NCI-H524 (cell line): ENCODE measurements at places on chromosomes 7 and 10.

DNA sequence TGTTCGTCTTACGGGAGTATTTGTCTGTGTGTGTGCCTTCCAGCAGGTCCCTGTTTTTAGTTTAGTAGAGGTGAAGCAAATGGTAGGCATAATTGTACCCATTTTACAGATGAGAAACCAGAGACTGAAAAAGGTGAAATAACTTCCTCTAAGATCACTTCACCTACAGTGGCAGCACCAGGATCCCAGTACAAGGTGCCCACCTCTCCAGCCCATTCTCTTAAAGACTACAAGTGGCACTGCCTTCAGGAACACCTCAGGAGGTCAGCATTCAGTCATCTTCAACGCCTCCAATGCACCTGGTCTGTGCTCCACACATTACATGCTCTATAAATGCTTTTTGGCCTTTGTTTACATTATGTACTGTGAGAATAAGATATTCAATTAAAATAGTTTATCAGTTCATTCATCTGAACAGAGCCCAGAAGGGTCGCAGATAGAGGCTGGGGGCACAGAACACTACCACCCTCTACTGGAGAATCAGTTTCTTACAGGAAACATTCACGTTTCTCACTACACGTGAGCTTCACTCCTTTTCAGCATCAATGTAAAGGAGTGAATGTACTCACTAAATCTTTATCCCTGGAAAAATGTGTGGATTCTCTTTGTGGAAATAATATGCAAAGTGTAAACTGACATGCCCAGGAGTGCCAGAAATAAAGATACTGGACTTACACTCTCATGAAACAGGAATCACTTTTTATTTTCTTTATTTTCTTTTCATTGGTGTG, 45.5 kb upstream of the ABLIM1 start:
- DNase-seq: no peak

DNA sequence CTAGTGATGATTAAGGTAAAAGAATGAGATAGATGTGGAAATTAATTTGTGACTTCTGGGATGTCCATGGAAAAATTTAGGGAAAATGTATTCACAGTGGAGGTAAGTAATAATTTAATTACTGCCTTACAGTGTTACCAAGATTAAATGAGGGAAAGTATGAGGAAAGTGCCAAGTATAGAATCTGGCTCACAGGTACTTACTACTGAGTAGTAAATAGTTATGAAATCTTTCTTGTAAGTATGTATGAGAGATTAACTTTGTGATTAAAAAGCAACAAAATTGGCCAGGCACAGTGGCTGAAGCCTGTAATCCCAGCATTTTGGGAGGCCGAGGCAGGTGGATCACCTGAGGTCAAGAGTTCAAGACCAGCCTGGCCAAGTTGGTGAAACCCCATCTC, 42.1 kb downstream of the RSBN1L start:
- DNase-seq: no peak

DNA sequence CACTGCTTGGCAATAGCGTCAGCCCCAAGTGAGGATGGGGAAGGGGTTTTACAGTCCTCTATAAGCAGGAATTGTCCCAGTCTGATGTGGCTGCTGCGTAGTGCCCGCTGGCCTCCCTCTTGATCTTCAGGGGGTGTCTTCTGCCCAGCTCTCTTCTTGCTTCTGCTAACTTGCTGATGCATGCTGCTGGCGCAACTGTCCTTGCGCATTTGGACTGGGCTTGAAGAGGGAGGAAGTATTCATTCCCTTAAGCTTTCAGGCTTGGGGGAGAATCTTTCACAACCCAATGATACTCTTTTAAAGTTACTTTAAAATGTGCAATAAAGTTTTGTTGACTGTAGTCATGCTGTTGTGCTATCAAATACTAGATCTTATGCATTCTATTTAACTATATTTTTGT, 10.3 kb downstream of the GALNT11 start:
- no peak for DNase-seq

- no peak for DNase-seq
These were observed 62.9 kb downstream of the AKR1B1 start for GRCh38 chr7:134396031-134396430.

DNA sequence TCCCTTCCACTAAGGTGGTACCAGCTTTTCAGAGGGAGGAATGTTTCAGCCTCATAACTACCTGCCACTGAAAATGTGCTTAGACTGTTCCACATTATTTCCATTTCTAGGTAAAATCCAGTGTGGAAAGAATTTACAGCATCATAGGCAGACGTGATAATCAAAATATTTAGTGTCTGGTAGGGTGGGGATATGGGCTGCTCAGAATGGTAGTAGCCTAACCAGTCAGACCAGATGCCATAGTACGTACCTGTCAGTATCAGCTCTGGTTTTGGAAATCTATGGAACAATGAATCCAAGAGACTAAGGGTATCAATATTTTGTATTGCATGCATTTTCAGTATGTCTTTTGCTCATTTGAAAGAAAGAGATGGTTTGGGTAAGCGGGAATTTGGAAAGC, 76.8 kb upstream of the APBB1IP start:
- DNase-seq: no peak

DNA sequence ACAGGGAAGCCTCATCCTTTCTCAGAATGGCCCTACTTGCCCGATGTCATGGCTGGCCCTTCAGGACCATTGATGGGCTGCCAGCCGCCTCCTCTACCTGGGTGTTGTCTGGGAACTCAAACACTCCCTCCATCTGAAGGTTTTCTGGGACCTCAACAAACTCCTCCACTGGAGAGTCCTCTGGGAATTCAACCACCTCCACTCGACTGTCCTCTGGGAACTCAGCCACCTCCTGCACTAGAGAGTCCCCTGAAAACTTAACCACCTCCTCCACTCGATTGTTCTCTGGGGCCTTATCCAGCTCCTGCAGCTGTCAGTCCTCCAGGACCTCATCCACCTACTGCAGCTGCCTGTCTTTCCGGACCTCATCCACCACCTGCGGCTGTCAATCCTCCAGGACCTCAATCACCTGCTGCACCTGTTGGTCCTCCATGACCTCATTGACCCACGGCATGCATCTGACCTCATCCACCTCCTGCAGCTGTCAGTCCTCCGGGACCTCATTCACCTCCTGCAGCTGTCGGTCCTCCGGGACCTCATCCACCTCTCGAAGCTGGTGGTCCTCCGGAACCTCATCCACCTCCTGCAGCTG, 37.1 kb downstream of the MAT1A start:
- DNase-seq: no peak

DNA sequence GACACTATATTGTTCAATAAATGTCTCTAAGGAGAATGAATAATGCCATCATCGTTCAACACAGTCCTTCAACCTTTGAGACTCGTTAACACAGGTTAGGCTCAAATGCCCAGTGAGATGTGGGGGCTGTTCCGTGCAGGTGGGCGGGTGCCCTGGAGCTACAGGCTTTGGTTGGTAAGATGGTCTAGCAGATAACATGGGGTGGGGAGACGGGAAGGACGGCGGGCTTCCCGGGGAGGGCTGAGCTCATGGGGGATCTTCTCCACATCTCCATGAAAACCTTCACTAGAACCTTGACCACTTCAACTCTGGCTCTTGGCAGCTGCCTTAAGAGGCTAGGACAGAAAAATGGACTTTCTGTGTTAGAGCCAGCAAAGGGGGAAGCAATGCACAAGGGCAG, 134.1 kb upstream of the TCERG1L start:
- DNase-seq: no peak

DNA sequence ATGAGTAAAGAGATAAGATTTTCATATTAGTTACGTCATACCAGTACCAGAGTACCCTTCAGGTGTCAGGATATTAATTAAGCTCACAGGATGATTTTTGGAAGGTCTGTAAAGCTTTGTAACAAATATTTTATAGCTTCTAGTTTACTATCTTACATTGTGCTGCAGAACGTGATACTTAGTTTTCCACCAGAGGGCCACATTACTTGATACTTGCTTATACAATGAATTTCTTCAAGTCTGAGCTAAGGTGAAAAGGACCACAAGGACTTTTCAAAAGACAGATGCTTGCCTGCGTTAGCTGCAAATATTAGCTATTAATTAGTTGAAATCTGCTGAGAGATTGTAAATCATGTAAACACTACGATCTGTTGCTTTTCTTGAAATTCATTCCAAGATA, 12.2 kb downstream of the FOXP2 start:
- DNase-seq: no peak

- DNase-seq: no peak
These were observed 432.9 kb downstream of the SORCS3 start for GRCh38 chr10:105073999-105074398.

DNA sequence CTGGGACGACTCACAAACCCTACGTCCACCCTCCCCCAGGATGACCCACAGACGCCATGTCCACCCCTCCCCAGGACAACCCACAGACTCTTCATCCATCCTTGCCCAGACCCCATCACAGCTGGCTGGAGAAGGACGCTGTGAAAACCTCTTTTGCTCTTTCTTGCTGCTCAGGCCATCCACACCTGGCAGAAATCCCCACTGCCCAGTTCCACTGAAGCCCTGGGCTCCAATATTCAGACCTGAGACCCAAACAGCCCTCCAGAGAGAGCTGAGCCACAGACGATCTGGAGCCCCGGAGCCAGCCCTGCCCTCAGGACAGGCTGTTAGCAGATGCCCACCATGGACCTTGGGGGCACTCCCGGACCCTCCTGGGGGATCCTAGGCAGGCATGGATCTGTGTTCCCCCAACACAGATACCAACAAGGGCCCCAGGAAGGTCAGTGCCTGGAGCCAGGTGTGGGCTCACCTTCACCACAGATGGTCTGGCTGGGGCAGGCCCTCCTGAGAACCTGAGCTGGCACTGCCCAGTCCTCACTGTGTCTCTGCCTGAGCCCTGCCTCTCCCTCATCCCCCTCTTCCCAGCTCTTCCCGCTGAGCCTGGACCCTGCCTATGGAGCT, 226.2 kb downstream of the PTPRN2 start:
- DNase-seq: no peak

- no peak for DNase-seq
These were observed 54.4 kb downstream of the ZNF800 start for GRCh38 chr7:127338122-127338521.

GRCh38 chr7:158778471-158778870, 50.8 kb downstream of the ESYT2 start:
- DNase-seq: no peak

GRCh38 chr7:139111147-139111546, 1.6 kb upstream of the ZC3HAV1 start:
- no peak for DNase-seq
